Stimulated activated CD8-positive, alpha-beta memory T cell treated with anti-CD3 and anti-CD28 coated beads, Interleukin-7, amount 100 ng/mL, for 1 hour (primary cell): ENCODE measurements at places on chromosomes 12 and 14.

GRCh38 chr14:28765831-28766468, 637 bp upstream of the FOXG1 start:
- DNase-seq, result no peak

- DNase-seq, result no peak
Measured at GRCh38 chr12:62192903-62193250, 67.3 kb upstream of the USP15 start.

GRCh38 chr12:4108803-4109345, 164.7 kb upstream of the CCND2 start:
- DNase-seq, result no peak

GRCh38 chr14:65833267-65833880, 420.8 kb downstream of the FUT8 start:
- DNase-seq, result no peak
